Cardiac septum (tissue), 1 donor: ENCODE measurements at places on chromosomes 7 and 10.
A peak's percentile ranks its signal among the peaks of the same experiment; 100 is the strongest.

GRCh38 chr10:21888959-21889358 lies 114.6 kb downstream of the DNAJC1 start:
- no peak for DNase-seq

GRCh38 chr10:12391206-12391605 lies 41.9 kb downstream of the CAMK1D start:
- no peak for DNase-seq

- peak; percentile 97 for DNase-seq
Observed at GRCh38 chr10:6144406-6145165, 55.8 kb downstream of the RBM17 start.

DNA sequence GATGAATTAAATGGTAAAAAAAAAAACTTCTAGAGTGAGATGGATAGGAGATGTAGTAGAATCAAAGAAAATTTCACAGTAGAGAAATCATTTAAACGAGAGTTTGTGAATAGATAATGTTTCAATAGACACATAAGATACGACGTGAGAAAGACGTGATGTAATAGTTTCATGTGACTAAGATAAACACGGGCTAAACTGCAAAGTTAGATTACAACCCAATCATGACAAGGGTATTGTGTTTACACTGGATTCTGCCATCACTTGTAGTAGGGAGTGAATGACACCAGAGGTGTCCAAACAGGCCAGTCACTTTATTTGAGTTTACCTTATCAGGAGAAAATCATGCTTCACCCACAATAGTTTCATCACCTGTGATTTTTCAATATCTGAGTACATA lies 21.6 kb downstream of the SEMA3D start:
- no peak for DNase-seq

- no peak for DNase-seq
Observed at GRCh38 chr10:51542853-51543252, 156.5 kb downstream of the CSTF2T start.

DNA sequence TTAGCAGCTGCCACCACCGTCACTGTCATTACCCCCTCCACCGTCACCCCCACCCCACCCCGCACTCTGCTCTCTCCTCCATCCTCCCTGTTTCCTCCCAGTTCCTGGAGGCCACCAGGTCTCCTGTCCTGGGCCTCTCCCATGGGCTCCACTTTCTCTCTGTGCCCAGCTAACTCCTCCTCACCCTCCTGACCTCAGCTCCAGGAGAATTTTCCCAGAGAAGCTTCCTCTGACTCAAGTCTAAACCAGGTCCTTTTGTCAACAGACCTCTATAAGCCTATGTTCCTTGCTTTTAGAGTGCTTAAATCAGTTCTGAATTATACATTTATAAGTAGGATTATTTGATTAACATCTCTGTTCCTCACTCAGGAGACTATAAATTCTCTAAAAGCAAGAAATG lies 150.0 kb downstream of the ARHGAP12 start:
- DNase-seq = no peak
